ENCODE measurements at places on chromosomes 16 and 17.

GRCh38 chr16:64370112-64370511 is 751.8 kb downstream of the CDH11 start:
- no peak for DNase-seq

DNA sequence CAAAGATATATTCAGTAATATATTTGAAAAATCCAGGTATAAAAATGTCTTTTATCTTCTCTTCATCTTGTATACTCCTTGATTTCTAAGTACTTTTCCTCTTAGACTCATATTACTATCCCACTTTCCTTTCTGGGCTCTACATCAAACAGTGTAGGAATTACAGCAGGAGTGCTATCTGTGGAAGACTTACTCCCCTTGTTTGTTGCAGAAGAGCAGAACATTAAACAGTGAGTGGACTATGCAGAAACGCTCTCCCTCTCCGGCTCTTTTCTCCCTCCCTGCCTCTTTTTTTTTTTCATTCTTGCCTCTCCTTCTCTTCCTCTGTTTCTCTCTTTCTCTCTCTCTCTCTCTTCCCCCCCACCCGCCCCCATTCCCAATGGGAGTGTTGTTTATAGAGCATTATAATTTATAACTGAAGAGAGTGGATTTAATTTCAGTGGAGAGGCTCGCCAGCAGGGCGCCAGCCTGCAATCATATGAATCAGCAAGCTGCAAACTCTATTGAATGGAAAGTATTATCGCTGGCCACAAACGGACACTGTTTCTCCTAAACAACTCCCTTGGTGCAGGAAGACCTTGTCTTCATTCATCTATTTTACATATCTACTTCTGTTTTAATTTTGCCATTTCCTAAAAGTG is 242.3 kb upstream of the TBX2 start:
- no peak for DNase-seq

GRCh38 chr17:530851-531250 is 178.2 kb upstream of the RPH3AL start:
- no peak for DNase-seq

GRCh38 chr17:80884811-80885210 is 106.8 kb upstream of the CHMP6 start:
- no peak for DNase-seq

GRCh38 chr17:64491034-64491860 is 5.6 kb downstream of the POLG2 start:
- peak; percentile 68 for DNase-seq

DNA sequence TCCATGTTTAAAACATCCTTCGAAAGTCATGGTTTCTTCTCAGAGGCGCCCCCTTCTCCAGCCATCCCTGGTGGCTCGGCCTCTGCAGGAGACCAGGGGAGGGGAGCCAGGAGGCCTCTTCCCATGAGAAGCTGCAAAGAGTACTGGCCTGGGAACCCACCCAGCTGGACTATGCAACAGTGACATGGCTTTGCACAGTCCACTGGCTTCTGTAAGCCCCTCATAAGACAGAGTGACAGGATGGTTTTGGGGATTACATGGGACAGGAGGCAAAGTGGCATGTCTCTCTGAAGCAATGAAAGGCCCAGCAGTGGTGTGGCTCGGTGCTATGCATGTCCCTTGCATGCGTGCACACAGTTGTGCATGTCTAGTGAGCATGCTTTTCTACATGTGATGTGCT is 99.5 kb downstream of the C16orf78 start:
- no peak for DNase-seq

GRCh38 chr16:71443714-71444113 is 1.9 kb upstream of the TLE7 start:
- DNase-seq: no peak

DNA sequence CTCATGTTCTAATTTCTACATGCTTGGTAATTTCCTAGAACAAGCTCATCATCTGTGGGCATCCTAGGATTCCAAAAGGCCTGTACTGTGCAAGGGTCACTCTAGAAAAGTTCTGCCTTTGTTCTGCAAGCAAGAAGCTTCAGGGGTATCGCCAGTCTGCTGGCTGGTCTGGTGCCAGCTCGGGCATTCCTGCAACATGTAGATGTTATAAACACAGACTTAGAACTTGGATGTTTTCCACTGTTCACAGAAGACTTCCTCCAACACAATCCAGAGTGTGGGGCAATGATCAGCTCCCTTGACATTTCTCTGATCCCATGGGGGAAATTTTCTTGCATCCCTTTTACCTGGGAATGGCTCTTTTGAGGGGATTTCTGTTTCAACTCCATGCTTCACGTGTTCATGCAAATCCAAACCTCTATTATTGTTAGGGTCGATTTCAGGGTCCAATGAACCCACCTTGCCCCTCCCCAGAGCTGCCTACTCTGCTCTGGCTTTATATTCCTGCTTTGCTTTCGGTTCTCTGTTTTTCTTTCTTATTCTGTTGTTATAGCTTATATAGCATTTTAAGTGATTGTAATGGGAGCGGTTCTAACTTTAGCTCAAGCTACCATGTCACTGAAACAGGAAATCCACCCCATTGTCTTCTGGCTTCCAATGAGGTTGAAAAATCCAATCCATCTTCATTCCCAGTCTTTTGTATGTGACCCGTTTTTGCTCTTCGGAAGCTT is 25.3 kb downstream of the UBE2O start:
- DNase-seq: no peak

- no peak for DNase-seq
Measured at GRCh38 chr17:42882166-42882565, 18.4 kb upstream of the G6PC1 start.

DNA sequence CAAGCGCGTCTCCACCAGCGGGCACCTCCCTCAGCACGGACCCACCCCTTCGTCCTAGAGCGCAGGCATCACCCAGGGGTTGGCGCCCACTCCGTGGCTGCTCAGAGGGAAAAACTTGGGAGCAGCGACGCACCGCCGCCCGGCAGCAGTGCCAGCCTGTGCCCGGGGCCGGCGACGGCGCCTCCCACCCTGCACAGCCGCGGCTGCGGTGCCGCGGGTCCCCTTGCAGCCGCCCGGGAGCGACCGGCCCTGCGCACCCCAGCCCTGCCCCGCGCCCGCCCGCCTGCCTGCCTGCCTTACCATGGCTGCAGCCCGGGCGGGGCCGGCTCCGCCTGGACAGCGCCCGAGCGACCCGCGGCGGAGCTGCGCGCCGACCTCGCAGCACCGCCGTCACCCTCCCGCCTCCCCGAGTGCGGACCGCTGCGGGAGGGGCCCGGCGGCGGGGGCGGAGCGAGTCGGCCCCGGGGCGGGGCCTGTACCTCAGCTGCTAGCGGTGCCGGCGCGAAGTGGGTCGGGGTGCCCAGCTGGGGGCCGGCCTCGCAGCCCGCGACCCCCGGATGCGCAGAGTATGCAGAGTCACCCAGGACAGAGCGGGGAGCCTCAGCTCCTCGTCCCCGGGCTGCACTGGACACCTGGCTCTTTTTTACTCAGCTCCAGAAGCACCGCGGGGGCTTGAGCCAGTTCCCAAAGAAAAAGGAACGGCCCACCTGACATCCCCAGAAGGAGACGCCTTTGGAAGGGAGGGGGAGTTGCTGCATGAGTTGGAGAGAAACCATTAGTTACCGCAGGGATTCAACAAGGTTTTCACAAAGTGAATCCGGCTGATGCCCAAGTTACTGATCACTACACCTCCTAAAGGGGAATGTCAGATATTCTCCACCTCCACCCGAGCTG is 17.5 kb upstream of the MTMR4 start:
- DNase-seq: peak; percentile 70

DNA sequence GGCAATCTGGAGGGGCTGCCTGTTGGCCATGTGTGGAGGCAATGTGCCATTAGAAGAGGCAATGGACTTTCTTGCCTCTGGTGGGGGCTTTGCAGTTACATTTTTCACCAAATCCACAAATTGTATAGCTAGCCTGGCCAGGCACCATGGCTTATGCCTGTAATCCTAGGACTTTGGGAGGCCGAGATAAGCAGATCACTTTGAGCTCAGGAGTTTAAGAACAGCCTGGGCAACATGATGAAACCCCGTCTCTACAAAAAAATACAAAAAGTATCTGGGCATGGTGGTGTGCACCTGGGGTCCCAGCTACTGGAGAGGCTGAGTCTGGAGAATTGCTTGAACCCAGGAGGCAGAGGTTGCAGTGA is 2.7 kb upstream of the RNF112 start:
- DNase-seq: no peak

GRCh38 chr17:6701719-6702118 is 11.4 kb downstream of the SLC13A5 start:
- DNase-seq: peak; percentile 5

GRCh38 chr16:49775018-49775417 is 80.9 kb downstream of the ZNF423 start:
- DNase-seq: no peak

GRCh38 chr16:77057161-77057774 is 133.7 kb upstream of the MON1B start:
- no peak for DNase-seq

DNA sequence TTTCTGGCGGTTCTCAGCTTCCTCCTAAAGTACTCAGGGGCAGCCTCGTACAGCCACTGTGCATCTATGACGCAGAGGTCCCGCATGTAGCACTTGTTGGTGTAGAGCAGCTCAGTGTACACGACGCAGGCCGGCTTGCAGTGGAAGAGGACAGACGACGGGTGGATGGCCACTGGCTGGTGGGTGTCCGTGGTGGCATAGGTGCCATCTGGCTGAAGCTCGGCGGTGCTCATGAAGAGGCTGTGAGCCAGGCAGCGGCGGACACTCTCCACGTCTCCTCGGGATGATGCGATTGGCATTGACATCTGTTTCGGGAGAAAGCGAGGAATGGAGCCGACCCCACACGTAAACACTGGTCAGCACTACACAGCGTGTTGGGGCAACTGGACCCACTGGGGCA is 5.3 kb upstream of the C1QBP start:
- no peak for DNase-seq

DNA sequence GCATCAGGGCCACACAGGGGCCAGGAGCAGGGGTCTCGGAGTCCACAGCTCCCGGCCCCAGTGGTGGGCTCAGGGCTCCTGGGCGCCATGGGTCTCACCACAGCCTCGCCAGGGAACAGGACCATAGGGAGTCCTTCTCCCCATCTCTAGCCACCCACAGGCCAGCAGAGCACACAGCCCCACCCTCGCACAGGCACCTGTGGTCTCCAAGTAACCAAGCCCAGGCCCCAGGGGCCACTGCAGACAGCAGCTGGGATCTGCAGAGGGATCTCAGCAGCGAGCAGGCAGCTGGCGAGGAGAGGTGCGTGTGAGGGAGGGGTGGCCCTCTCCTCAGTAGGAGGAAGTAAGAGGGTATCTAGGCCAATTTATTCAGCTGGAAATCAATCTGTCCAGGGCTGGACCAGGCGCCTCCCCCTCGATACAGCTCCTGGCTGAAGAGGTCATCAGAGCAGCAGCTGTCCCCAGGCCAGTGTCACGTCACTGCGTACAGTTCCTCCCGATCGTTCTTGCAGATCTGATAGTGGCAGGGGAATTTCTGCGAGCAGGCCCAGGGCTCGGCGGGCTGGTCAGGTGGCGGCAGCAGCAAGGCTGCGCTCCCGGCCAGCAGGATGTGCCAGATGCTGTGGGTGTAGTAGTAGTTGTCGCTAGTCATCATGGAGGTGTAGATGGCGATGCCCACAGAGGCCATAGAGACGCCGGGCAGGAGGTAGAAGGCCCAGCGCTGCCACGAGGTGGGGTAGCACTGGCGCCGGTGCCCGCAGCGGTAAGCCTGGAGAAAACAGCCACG is 1.4 kb upstream of the MRPL28 start:
- DNase-seq: no peak

DNA sequence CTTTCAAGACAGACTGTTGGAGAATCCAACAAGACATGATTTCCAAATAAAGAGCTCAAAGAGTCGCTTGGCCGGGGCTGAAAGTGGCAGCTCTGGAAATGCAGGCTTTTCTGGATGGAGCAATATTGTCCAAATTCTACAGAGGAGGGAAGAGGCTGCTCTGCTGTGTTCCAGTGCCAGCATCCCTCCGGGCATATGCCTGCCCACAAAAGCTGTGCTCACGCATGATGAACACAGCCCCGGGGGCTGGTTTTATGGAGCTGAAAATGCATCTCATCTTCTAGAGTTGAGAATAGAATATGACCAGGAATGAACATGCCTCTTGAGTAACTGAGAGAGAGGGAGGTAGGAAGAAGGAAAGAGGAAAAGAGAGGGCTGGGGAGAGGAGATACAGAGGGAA is 74.7 kb upstream of the TOX3 start:
- DNase-seq: no peak

DNA sequence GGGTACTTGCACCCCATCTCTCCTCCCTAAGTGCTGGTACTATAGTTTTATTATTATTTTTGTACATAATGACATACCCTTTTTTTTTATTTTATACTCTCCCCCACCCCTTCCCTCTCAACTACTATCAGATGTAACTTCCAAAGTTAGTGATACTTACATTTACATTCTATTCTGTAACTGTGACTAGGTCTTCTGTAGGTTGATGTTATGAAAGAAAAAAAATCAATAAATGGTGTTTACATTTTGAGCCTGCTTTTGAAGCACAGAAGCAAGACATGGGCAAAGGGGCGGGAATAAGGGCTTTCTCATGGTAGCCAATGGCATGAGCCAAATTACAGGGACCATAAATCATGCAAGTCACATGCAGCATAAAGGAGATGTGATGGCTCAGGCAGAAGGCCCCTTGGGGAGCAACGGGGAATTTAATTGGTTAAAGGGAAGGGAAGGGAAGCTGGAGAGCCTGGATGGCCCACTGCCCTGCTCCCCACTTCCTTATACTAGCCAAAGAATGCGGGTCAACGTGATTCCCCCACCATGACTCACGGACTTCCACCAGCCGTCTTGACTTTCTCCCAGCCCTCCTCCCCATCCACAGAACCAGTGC is 2.4 kb upstream of the ACSF2 start:
- no peak for DNase-seq

GRCh38 chr17:47741109-47741792 is 8.2 kb downstream of the TBX21 start:
- DNase-seq: peak; percentile 56

- no peak for DNase-seq
Measured at GRCh38 chr17:49514071-49514721, 19.1 kb downstream of the NGFR start.

GRCh38 chr17:19313746-19314651 is 48.5 kb downstream of the B9D1 start:
- no peak for DNase-seq

GRCh38 chr16:24721830-24722238 is 7.6 kb upstream of the TNRC6A start:
- DNase-seq: peak; percentile 10
